Anterior cingulate cortex (tissue), 58 donors: ENCODE measurements at places on chromosomes 5 and 9.

DNA sequence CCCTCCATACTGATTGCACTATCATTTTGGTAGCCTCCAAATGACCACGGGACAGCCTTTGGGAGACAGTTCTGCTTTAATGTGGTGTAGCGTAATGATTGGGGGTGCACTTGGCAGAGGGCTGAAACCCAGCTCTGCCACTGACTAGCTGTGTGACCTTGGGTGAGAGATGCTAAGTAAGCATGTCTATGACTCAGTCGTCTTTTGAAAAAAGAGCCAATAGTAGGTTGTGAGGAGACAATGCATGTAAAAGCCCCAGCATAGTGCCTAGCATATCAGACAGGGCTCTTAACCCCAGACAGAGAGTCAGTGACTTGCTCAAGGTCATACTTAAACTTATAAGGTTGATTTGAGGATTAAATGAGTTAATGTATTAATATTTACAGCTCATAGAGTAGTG is 18.0 kb upstream of the CXCL14 start:
- DNase-seq = no peak

DNA sequence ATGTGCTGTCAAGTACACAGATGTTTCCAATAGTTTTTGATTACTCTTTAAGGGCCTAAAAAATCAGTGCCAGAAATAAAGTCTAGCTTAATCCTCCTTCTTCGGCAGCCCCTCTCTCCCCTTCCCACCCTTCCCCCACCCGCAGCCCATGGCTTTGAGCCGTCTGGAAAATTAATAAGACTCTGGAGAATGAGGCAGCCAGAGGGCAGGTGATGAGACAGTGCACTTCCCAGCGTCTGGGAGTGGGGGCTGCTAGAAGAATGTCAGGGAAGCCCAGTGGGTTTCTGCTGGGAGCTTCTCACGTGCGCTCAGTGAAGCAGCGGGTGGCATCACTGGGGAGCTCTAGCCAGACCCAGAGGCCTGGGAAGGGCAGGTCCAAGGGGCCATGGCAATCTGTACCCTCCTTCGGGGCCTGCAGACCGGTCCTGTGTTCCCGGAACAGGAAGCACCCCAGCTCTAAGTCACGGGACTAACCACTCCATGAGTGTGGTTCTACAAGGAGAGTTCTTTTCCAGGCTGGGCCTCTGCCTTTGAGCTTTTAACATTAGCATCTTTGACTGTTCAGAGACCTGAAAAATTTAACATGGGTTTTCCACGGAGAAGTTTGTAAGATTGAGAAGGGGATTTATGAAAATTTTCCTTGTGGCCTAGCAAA is 164.8 kb upstream of the OTULINL start:
- no peak for DNase-seq

- no peak for DNase-seq
These were observed 21.3 kb upstream of the SLC12A2 start for GRCh38 chr5:128062172-128062746.

DNA sequence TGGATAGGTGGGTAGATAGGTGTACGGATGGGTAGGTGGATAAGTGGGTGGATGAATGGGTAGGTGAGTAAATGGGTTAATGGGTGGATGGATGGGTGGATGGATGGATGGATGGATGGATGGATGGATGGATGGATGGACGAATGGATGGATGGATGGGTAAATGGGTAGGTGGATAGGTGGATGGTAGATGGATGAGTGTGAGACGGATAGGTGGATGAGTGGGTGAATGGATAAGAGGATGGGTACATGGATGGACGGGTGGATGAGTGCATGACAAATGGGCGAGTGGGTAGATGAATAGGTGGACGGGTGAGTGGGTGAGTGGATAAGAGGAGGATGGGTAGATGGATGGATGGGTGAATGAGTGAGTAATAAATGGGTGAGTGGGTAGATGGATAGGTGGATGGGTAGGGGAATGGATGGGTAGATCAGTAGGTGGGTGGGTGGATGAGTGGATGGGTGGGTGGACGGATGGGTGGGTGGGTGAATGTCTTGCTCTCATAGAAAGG is 179.2 kb downstream of the FGF18 start:
- no peak for DNase-seq
